Pancreas (tissue), 10 donors: ENCODE measurements at places on chromosomes 7 and 10.

GRCh38 chr7:17706275-17706674 lies 234.0 kb downstream of the SNX13 start:
- DNase-seq, result no peak

DNA sequence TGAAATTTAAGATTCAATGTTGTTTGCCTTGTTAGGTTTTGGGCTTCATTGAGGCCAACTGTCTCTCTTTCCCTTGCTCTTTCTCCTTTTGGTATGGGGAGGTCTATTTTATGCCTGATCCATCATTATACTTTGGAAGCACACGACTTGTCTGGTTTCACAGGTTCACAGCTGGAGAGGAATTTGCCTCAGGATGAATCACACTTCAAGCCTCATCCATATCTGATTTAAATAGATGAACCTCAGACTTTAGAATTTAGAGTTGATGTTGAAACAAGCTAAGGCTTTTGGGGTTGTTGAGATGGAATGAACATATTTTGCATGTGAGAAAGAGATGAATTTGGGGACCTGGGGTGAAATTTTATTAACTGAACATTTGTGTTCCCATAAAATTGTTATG lies 150.5 kb upstream of the IGFBP3 start:
- DNase-seq, result no peak

GRCh38 chr7:153399554-153399940 lies 640.0 kb downstream of the ACTR3B start:
- no peak for DNase-seq

GRCh38 chr7:138712652-138713051 lies 11.5 kb upstream of the SVOPL start:
- DNase-seq, result no peak

DNA sequence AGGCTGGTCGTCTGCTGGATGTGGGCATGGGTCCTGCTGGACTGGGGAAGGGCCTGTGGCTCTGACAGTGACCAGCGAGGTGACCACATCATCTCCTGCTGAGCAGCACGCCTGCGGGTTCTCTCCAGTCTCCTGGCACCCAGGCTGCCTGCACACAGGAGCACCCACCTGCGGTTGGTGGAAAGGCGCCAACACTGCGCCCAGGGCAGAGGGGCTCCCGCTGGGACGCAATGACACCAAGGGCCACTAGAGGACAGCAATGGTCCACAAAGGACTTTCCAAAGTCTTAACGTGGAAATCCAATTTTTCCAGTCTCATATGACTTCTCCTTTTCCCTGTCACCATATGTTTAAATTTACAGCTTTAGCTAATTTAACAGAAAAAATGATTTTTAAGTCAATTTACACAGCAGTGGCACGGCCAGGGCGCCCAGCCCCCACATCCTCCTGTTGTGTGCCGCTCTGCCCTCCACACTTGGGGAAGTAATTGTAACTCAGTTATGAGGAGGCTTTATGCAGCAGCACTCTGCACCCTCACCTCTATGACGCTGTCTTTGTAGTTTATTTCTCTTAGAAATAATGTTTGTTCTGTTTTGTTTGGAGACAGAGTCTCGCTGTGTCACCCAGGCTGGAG lies 38.1 kb downstream of the CFAP46 start:
- DNase-seq, result peak; percentile 36

GRCh38 chr10:24425151-24425550 lies 216.2 kb downstream of the KIAA1217 start:
- DNase-seq, result no peak

GRCh38 chr10:5831446-5831782 lies 18.2 kb upstream of the GDI2 start:
- no peak for DNase-seq

DNA sequence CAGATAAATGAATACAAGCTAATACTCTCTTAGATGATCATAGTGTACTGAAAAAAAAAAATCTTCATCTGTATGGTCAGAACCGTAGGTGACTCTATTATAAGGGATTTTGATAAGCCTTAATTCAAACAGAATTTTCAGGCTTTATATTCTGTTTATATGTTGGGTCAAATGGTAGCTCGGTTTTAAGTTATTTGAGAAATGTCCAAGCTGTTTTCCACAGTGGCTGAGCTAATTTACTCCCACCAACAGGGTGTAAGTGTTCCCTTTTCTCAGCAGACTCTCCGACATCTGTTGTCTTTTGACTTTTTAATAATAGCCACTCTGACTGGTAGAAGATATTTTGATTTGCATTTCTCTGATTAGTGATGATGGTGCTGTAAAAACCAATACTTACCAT lies 328.8 kb upstream of the MAGI2 start:
- DNase-seq, result no peak

GRCh38 chr10:133372507-133372906 lies 647 bp downstream of the ECHS1 start:
- DNase-seq, result peak; percentile 69

DNA sequence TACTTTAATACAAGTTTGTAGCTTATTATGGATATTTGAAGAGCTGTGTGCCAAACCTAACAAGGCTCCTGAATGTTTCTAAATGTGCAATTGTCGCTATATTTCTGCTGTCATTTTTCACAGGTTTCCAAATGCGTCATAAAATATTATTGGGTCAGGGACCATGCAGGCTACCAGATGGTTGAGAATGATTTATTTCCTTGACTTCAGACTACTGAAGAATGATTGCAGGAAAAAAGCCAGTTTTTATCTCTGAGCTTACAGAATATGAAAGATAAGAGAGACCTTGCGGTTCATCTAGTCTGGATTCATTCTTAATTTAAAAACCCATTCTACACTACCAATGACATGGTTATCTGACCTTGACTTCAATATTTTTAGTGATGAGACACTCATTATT lies 55.2 kb downstream of the TSPAN12 start:
- DNase-seq, result no peak
